ENCODE measurements at places on chromosomes 7 and 10.

GRCh38 chr10:79940431-79940830 lies 8.5 kb downstream of the SFTPD start:
- no peak for DNase-seq

- DNase-seq = no peak
Measured at GRCh38 chr10:22460531-22461403, 115.5 kb downstream of the SPAG6 start.

DNA sequence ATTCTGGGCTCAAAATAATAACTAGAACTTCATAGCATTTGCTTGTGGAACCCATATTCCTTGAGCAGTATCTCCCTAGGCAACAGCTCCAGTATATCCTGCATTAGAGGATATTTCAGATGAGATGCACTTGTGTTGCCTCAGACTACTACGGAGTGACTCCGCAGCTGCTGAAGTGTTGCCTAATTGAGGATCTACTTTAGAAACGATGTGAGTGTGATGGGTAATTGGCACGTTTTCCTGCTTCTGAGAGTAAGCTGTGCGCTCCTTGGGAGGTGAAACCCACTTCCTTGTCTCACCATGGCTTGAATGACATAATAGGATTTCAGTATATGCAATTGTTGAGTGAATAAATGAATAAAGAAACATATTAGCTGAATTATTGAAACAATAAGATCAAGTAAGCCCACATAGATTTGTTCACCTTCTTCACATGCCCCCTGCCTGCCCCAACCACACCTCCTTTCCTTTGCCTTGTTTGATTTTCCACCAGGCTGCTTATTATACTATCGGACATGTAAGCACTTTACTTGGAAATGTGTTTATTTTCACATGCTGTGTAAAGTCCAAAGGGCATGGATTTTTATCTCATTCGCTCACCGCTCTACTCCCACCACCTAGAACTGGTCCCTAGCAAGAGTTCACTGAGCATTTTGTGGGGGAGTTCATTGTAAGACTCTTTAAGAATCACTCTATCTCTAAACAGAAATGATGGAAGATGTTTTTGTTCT lies 303.8 kb downstream of the KCNMA1 start:
- DNase-seq = peak; percentile 8

GRCh38 chr10:52644373-52645186 lies 128.0 kb downstream of the MBL2 start:
- DNase-seq = peak; percentile 40

- DNase-seq = no peak
Measured at GRCh38 chr10:30986053-30986555, 45.6 kb downstream of the ZNF438 start.

DNA sequence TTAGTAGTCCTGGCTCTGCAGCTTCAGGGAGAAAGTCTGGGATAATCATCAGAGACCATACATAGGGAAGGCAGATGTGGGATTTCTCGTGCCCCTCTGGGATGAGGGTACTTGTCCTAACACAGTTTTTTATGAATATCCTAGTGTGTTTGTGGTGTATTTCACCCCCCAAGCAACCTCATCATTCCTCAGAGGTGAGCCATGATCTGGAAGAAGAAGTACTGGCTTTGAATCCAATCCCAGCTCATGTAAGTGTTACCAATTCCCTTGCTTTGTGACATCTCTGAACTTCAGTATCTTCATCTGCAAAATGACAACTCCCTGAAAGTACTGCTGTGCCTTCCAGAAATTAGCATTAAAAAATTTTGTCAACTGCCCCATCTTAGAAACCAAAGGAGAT lies 347.5 kb upstream of the ZMIZ1 start:
- no peak for DNase-seq

DNA sequence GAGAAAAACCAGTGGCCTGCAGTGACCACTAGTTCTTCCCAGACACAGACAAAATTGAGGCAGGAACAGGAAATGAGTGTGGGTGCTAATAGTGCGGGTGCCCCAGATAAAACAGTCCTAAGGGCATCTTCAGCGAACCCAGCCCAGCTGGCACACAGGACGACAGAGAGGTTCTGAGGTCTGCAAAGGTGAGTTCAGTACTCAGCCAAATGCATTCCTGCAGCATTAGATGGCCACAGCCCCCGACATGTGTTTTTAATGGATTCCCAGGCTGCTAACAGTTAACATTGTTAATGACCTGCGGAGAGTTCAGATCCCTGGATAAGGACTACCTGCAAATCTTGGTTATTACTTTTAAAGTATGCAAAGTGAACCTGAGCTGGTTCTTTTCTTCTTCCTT lies 196.0 kb downstream of the HIBADH start:
- no peak for DNase-seq

DNA sequence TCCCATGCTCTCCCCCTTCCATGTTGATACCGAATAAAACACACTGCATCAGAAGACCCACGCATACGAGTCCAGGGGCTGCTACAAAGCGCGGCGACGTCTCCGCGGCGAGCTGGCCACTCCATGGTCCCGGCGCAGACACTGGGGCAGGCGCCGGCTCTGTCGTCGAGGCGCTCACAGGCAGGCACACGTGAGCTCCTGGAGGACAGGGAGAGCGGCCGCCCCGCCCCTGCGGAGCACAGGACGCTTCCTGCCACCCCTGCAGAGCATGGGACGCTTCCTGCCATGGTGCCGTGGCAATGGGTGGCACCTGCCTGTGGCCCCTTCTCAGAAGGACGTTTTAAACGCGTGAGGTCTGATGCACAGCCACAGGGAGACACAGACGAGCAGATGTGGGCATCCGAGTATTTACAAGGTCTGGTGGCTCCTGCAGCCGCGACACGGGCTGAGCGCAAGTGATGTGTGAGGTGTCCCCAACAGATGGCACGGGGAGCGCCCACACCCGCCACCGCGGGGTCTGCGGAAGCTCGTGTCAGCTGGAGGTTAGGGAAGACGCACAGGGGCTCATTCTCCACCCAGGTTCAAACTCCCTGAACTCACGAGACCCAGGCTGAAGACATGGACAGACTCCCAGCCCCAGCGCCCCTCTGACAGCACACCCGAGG lies 21.4 kb upstream of the GPR146 start:
- no peak for DNase-seq

- no peak for DNase-seq
Measured at GRCh38 chr7:55050281-55050680, 31.5 kb downstream of the EGFR start.

DNA sequence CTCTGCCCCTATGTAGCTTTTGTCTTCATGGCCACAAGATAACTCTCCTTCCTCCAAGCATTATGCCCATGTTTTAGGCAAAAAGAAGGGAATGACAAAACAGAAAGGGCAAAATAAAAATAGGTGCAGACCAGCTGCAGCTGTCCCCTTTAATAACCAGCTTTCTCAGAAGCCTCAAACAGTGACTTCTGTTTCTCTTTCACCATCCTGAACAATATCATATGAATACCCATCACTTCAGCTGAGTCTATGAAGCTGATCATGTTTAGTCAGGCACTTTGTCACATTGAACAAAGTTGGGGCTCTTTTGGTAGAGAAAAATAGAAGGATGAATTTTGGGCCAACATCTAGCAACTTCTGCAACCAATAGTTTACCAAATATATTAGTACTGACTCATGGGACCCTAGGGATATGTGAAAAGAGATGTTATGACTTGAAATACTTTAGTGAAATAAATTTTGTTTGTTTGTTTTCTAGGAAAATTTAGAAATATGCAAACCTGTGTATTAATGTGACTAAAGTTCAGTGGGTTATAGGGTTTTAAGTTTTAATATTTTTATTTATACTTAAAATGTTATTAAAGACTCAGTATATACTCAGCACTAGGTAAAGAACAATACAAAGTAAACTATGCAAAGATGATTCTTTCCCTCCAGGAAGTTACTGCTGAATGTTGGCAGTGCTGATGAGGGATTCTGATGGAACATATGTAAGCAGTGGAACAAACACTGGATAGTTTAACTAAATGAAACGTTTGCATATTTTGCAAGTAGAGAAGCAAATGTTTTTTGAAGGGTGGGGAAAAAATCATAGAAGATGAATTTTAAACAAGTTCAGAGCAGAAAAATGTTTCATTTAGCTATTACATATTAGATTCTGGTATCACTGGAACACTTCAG lies 133.7 kb downstream of the FOXP2 start:
- DNase-seq = no peak

- DNase-seq = no peak
Measured at GRCh38 chr10:129968853-129969183, 4.7 kb upstream of the EBF3 start.

DNA sequence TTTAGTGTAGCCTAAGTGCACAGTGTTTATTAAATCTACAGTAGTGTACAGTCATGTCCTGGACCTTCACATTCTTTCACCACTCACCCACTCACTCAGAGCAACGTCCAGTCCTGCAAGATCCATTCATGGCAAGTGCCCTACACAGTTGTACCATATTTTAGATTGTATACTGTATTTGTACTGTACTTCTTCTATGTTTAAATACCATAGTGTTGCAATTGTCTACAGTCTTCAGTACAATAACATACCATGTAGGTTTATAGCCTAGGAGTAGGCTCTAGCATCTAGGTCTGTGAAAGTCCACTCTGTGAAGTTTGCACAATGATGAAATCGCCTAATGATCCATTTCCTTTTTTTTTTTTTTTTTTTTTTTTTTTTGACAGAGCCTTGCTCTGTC lies 12.0 kb downstream of the EEPD1 start:
- no peak for DNase-seq

- no peak for DNase-seq
Measured at GRCh38 chr7:65449505-65449852, 75.8 kb downstream of the ZNF92 start.

- peak; percentile 50 for DNase-seq
Measured at GRCh38 chr10:132939957-132940790, 2.2 kb downstream of the CFAP46 start.

DNA sequence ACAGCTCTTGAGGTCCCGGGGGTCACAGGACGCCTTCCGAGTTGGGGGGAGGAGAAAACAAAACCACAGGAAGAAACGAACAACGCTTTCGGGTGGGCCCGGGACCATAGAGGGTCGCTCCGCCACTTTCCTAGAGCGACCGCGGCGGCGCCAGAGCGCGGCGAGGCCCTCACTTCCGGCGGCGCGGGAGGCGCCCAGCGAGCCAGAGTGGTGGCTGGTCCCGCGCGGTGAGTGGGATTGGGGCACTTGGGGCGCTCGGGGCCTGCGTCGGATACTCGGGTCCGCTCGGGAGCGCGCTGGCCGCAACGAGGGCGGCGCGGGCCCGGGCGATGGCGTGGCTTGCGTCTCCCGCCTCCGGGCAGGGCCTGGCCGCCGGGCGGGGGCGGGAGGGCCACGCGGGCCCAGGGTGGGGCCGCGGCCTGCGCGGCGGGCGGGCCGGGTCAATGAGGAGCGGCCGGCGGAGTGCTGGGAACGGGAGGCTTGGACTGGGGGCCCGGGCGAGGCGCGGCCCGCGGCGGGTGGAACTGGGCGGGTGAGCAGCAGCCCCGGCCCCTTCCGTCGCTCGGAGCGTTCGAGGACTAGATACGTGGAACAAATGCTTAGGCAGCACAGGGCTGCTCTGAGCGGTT lies at the start of gene ZNF22:
TSS of gene ZNF22 (plus strand) at position 172 of the 629 bp plus-strand sequence. CDS start 2,446 bp downstream, outside the sequence.
- DNase-seq = peak; percentile 58

DNA sequence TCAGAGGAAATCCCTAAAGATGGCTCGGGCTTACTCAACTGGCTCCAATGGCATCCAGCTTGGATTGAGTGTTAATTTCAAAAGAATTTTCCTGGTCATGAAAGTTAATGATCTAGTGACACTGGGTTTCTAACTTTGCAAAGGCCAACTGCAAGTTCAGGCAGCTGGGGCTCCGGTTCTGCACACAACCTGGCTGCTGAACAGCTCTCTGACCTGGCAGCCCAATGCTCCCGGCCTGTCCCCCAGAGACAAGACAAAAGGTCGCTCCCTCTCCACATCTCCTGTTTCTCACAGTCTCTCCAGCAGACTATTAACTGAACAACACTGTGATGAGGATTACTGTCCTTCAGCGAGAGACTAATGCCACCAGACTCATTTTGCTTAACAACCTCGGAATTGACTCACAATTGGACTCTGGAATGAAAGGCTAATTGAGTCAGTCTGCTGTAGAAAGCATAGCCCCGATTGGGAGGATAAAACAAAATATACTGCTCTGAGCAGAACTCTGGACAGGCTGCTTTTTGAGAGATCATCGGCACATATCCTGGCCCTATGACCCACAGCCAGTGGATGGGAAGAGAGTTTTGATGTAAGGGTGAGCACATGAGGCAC lies 174.5 kb downstream of the GFRA1 start:
- DNase-seq = no peak

- DNase-seq = no peak
Measured at GRCh38 chr10:127265288-127265687, 68.9 kb upstream of the INSYN2A start.

GRCh38 chr10:14601326-14601725 lies 173.4 kb downstream of the FAM107B start:
- no peak for DNase-seq

- no peak for DNase-seq
Measured at GRCh38 chr7:81816312-81816711, 46.5 kb upstream of the HGF start.

- no peak for DNase-seq
Measured at GRCh38 chr7:138247568-138248333, 171.5 kb downstream of the AKR1D1 start.

DNA sequence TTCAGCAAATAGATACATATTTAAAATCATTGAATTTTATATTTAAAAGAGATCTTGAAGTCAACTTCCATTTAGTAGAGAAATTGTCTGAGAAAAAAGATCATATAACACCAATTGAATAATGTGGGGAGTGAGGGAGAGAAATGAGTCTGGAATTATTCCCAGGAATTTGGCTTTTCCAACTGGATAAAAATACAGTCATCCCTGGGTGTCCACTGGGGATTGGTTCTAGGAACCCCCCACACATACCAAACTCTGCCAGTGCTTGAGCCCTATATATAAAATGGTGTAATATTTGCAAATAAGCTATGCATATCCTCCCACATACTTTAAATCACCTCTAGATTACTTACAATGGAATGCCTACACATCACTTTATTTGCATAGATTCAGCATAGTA lies 162.8 kb upstream of the SEMA3C start:
- DNase-seq = no peak

GRCh38 chr7:117600911-117601310 lies 121.1 kb downstream of the CFTR start:
- no peak for DNase-seq

DNA sequence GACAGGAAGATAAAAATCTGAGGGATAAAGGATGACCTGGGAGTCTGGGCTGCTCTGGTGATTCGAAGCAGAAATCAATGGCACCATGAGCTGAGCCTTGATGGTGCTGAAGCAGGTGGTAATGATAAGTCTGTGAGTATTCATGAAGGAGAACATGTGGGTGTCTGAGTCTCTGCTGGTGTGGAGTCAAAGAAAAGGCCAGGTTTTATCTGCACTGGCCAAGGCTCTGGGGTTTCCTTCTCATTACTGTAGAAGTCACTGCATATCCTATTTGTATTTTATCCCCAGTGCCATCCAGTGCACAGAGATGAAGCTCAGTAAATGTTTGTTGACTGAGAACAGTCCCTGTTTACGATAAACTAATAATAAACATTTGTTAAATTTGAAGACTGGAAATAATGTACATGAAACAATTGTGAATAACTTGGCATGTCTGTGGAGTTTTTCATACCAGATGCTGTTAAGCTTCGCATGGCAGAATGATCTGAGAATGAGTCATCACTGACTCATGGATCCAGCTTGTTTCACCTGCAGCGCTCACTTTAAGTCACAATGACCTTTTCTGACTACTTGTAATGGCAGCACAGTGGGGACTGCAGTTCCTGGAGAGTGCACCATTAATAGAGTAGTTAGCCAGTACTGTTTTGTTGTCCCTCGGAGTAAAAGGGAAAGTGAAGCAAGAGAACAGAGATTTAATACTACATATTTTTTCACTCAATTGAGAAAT lies 538.5 kb downstream of the HTR7 start:
- DNase-seq = peak; percentile 88

- peak; percentile 80 for DNase-seq
Measured at GRCh38 chr7:156897673-156898072, 4.7 kb upstream of the LMBR1 start.

Data from SW480 (cell line).